ENCODE measurements at places on chromosomes 6 and 20.

- no peak for DNase-seq
These were observed 200.6 kb downstream of the GMPR start for GRCh38 chr6:16438718-16439591.

GRCh38 chr20:976033-976432 is 26.1 kb downstream of the RSPO4 start:
- no peak for DNase-seq

DNA sequence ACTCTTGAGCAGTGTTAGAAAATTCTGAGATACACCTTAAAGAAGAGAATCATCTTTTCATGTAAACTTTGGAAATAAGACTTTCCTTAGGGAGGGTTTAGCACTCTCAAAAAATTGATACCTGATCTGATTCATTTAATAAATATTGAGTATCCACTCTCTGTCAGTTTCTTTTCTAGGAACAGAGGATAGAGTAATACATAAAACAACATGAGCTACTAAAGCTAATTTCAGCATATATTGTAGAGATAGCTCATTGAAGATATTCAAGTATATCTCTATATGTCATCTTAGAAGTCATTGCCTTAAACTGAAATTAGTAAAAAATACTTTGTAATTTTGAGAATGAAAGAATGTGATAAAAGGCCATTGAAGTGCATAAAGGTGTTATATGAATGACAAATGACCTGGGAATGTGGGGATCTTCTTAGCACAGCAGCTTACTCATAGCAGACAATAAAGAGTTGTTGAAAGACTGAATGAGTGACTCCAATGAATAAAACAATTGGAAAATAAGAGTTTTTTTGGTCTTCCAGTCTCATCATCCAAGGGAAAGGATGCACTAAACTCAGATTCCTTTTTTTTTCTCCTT is 29.2 kb downstream of the RHAG start:
- DNase-seq, result no peak

DNA sequence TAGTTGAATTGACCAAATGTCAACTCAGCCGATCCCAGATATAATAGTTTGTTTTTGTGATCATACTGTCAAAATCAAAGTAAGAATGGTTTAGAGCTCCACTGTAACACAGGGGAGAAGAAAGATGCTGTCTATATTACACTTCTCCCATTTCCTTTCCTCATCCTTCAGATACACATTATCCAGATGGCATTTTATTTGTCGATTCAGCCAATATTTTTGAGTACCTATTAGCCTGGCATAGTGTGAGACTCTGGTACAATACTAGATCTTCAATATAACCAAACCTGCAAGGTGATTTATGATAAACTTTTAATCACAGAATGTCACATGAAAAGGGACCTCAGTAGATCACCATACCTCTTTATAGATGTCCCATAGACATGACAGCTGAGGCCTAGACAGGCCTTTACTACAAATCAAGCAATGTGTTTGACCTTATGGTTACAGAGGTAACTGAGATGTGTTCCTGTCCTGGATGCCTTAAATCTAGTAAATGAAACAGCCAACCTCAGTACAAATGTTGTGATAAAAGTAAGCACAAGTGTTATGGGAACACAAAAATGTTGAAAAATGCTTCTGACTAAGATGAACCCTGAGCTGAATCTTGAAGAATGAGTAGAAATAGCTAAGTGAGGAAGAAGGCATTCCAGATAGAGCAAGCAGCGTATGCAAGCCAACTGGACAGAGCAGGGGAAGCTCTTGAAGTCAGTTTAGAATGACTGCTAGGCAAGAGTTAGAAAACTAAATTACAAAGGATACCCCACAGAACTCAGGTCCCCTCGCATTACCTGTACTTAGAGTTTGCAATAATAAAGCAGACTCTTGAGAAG is 1.9 kb downstream of the FBXO9 start:
- DNase-seq, result no peak

GRCh38 chr6:148413321-148414091 is 70.9 kb downstream of the SASH1 start:
- DNase-seq, result no peak

- DNase-seq, result no peak
These were observed 61.2 kb upstream of the NRSN1 start for GRCh38 chr6:24064832-24065231.

GRCh38 chr6:118752803-118753202 is 101.4 kb upstream of the CEP85L start:
- peak; percentile 48 for DNase-seq

- DNase-seq, result no peak
These were observed 322.8 kb upstream of the GJE1 start for GRCh38 chr6:141809901-141810300.

DNA sequence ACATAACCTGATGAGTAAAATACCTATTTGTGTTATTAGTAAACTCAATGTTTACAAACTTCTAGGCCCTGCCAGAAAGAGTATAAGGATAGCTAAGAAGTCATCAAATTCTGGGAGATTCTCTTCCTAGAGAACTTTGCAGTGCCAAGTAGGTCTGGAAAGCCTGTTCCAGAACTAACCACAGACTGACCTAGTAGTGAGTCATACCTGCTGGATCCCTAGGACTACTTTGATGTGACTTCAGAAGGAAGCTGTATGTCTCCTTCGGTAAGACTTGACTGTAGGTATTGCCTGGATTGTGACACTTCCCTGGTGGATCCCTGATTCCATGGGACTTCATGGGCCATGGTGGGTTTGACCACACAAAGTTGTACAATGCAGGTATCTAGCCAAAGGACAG is 131.7 kb downstream of the DNAH8 start:
- DNase-seq, result no peak

DNA sequence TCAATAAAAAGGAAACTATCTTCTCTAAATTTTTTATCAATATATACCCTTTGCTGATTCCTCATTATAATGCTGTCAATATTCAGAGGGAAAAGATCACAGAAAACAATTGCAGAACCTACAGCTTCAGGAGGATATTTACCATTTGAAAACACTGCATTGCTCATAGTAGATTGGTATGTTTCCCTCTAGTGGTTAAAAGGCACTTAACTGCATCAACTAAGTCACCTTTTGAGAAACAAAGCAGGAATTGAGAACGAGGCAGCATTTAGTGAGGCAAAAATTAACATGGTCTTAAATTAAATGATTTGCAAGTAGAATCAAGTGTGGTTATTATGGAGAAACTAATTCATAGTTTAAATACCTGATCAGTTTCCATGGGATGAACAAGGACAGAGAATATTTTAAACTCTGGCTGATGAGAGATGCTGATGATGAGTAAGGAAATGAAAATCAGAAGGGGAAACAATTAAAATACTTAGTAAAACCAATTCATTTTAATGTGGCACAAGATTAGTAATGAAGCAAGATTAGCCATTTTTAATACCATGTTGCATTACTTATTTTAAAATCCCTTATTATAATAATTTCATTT is 642.1 kb downstream of the EPHA7 start:
- DNase-seq, result peak; percentile 20

GRCh38 chr20:19506021-19506420 is 252.0 kb upstream of the RIN2 start:
- DNase-seq, result no peak

GRCh38 chr6:52663120-52663935 is 7.6 kb upstream of the TMEM14A start:
- peak; percentile 77 for DNase-seq

- no peak for DNase-seq
These were observed 620.1 kb downstream of the COL12A1 start for GRCh38 chr6:74585753-74586152.

GRCh38 chr20:33515569-33516216 is 25.8 kb downstream of the CBFA2T2 start:
- no peak for DNase-seq

DNA sequence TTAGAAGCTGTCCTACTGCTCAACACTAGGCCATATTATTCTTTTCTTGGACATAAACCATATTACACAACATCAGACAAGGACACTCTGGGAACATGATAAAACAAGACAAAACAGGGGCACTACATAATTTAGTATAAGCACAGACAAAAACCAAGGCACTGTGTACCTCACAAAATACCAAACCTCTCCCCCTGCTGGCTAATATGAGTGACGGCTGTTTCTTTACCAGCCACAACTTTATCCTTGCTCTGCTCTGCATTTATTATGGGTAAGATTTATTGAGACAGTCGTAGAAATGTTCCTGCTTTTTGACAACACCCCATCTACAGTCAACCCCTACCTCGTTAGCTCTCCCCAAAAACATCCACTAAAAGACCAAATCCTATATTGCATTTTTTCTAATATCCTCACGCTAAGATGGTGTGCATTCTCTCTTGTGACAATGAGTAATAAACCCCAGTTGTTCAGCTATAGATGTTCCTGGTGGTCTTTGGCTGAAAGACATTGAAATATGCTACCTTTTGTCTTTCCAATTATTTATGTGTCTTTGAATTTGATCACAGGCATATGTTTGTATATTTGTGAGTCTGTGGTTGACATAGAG is 23.8 kb upstream of the POLR1H start:
- DNase-seq, result no peak

DNA sequence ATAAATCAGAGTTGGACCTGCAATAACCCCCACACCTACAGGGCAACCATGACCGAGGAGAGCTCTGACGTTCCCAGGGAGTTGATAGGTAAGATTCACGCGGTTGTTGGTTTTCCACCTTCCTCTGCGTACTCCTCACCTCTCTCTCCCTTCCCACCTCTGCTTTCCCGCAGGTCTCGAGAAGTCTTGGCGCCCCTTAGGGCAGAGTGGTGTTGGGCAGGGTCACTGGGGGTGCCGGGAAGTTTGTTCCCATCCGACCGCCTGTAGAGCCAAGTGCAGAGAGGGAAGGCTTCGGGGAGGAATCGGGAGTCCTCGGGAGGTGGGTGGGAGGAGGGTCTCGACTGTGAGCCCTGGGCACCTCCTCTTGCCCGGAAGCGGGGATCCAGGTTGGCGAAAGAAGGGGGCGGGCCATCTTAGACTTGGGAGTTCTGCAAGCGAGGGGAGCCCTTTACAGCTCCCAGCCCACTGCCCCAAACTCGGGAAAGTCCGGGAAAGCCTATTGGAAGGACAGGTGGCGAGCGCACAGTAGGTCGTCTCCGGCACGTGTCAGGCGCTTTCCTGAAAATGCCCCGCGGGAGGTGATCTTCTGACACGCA is 672 bp downstream of the CARMIL1 start:
- no peak for DNase-seq

DNA sequence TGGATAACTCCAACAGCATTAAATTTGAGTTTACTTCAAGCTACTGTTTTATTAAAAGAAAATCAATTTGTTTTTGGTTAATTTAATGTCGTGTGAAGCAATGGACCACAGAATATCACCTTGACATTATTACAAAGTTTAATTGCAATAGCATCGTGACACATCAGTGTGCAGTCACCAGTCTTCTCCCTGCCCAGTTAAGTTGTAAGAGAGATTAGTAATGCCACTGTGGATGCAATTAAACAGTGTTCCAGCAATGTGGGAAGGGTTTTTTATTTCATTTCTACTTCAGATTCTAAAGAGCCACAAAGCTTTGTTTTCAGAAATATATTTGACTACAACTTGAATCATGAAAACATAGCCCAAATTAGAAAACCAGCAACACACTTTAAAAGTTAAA is 128.7 kb downstream of the SYNE1 start:
- no peak for DNase-seq

- peak; percentile 96 for DNase-seq
These were observed 19.4 kb downstream of the PXT1 start for GRCh38 chr6:36423101-36423824.

DNA sequence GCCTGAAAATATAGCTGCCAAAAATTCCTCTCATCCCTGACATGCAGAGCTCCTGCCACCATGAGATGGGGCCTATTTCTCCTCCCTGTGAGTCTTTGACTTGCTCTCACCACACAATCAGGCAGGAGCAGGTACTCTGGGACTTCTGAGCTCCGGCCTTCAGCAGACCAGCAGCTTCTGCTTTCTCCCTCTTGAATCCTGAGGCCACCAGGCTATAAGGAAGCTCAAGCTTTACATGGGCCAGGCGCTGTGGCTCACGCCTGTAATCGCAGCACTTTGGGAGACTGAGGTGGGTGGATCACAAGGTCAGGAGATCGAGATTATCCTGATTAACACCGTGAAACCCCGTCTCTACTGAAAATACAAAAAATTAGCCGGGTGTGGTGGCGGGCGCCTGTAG is 238.7 kb upstream of the RREB1 start:
- DNase-seq, result no peak

DNA sequence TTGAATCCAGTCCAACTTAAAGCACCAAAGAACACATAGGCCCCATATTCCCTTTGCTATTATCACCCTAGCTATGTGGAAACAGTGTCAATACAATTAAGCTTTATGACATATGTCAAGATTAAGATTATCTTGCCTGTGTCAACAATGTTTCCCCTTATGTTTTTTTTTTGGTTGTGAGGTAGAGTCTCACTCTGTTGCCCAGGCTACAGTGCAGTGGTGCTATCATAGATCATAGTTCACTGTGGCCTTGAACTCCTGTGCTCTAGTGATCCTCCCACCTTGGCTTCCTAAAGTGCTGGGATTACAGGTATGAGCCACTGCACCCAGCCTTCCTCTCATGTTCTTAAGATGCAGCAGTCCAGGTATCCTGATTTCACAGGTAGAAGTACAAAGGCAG is 17.8 kb downstream of the AFG1L start:
- no peak for DNase-seq

DNA sequence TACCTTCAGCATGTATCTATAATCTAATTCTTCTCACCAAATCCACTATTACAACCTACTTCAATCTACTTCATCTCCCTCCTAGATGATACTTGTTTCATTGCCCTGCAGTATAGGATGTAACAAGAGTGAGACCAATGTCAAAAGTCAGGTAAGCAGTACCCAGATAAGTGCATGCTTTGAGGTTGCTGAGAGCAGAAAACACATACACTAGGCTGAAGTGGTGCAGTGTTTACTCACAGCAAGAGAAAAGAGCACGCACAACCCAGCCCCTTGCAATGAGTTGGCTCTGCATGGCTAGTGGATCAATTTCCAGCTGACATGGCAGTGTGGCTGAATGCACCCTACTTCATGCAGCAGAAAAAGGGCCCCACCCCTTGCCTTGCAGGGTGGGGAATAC is 199.9 kb downstream of the EPHA7 start:
- no peak for DNase-seq

DNA sequence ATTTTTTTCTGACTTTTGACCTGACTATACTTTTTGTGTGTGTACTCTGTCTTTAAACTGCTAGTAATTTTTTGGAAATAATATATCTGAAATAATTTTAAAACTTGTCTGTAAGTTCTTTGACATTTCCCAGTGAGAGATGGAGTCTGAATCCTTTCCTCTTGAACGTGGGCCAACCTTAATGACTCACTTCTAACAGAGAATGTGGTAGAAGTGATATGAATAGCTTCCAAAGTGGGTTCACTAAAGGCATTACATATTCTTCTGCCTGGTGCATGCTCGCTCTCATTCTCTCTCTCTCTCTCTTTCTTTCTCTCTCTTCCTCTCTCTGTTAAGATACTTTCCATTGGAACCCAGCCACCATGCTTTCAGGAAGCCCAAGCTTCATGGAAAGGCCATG is 108.7 kb upstream of the FERMT1 start:
- no peak for DNase-seq

GRCh38 chr6:14968056-14968637 is 277.7 kb upstream of the JARID2 start:
- no peak for DNase-seq

DNA sequence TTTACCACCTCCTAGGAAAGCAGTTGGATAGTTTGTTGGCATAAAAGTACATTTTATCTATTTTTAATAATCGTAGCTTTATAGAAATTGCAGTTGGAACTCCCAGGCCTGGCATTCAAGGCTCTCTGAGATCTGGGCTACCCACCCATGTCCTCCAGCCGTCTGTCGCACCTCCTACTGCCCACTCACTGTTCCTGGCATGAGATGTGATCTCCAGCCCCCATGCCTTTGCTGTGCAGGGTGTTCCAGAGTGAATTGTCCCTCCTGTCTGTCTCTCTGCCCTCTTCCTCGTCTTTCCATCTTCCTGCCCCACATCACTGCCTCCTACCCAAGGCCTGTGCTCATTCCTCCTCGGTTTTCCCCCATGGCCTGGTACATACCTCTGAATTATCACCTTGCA is 50.7 kb downstream of the PTPN1 start:
- no peak for DNase-seq
